ENCODE measurements at places on chromosomes 11 and 22.

GRCh38 chr11:32382339-32383049, 52.8 kb downstream of the WT1 start:
- no peak for DNase-seq

GRCh38 chr22:48102581-48102980, 1340.1 kb downstream of the TBC1D22A start:
- DNase-seq = no peak

DNA sequence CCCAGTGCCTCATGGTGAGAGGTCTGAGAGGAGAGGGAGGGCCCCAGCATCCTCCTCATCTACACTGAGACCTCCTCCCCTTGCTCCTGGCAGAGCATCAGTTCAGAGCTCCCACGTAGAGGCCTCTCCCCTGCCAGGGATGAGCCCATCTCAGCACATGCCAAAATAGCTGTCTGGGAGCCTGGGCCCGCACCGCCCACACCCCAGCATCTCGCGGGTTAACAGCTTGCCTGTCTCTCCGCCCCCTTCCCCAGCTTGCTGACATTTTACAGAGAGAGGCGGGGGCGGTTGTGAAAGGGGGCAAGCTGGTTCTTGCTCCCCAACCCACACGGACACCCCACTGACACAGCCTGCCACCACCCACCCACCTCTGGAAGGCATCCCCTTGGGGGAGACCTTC, 6.4 kb downstream of the DGKZ start:
- peak; percentile 75 for DNase-seq

- no peak for DNase-seq
Measured at GRCh38 chr11:22859756-22860155, 518 bp downstream of the CCDC179 start.

DNA sequence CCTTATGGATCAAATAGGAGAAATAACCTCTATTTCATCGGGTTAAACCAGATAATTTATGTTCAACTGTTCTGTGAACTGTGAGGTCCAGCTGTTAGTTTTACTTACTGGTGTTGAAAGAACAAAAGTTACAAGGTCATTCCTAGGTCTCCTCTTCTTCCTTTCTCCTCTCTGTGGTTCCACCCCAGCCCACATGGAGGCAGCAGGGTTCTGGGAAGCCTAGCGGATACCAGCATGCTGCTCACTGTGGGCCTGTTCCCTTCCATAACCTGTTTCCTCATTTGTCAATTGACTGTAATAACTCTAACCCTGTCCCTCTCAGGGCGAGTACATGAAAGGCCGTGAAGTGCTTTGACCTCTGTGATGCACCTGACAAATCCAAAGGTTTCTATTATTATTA, 27.8 kb downstream of the RELT start:
- no peak for DNase-seq

DNA sequence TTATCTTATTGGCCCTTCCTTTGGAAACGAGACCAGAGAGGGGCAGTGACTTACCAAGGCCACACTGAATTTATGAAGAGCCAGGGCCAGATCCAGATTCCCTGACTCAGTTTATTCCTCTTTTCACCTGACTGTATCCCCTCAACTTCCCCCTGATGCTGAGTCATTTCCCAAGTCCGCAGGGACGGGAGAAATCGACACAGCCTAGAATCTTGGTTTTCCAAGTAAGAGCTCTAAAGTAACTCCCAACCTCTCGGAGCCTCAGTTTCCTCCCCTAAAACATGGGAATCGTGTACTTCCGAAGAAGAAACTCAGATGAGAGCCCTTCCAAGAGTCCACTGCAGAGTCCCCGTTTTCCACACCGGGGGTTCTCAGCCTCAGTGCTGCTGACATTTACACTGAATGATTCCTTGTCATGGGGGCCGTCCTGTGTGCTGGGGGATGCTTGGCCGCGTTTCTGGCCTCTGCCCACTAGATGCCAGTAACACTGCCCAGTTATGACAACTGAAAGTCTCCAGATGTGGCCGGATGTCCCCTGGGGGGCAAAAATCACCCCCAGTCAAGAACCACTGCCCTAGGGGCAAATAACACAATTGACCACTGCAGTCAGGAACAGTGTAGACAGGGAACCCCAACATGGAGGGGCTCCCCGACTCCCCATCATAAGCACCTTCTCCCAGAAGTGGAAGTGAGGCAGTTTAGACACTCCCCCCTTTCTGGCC, 11.2 kb downstream of the MPST start:
- DNase-seq = no peak

Measured in activated naive CD4-positive, alpha-beta T cell treated with anti-CD3 and anti-CD28 coated beads, Interleukin-2, amount 50 U/mL, for 16 hours (primary cell).